ENCODE measurements at places on chromosomes 1 and 21.

DNA sequence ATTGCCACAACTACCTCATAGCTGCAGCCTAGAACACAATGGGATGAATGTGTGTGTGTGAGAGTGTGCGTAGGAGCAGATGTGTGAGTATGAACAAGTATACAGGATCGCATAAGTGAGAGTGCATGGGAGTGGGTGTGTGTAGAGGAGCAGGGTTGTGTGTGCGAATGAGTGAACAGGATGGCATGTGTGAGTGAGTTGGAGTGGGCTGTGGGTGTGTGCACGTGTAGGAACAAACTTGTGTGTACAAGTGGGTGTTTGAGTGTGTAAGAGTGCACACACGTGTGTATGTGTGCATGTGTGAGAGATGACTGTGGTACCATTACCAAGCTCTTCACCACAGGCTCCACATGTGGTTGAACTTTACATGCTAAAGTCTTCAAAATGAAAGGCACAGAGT is 175.4 kb upstream of the EDN2 start:
- no peak for DNase-seq

DNA sequence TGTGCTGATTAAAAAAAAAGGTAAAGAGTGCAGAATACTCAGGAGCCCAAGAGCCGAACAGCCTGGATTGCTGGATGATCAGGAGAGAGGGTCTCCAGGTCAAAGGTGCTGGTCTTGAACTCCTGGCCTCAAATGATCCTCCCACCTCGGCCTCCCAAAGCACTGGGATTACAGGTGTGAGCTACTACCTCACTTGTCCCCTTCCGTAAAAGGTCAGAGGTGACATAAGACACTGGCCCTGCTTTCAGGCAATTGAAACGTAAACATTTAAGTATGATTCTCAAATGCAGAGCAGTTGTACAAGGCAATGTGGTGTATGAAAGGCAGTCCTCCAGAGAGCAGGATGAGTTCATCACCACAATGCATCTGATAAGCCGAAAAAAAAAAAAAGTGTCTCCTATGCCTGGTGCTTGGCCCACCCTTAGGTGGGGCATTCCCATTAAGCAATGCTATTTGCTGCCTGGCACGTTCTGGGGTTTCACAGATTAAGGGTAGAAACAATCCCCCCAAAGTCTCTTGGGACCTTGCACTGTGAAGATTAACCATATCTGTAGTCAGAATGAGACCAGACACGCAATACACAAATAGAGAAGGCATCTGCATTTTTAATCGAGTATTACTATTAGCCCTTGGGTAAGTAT is 47.7 kb downstream of the PARP1 start:
- no peak for DNase-seq

DNA sequence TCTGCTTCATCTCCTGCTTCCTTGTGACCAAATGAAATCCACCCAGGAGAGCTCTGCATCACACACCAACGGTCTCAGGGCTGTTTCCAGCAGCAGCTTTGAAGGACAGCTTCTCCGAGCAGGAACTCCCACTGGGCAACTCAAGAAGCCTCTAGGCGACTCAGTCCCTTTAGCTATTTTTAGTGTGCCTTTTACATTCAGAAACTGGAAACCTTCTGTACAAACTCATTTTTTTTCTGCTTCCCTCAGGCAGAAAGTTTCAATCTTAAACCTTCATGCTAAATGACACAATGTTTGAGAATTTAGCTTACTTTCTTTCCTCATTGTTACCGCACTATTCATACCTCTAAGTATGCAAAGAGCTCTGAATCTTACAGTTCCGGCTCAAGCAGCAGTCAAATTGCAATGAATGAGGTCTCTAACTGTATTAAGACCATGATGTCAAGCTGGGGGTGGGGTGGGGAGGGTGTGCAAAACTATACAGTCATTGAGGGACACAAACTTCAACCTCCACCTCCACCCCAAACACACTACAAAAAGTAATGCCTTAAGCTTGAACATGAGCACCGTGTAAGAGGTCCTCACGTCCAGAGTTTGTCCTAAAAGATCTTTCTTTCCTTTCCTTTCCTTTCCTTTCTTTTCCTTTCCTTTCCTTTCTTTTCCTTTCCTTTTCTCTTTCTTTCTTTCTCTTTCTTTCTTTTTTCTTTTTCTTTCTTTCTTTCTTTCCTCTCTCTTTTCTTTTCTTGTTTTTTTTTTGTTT is 16.4 kb upstream of the TARBP1 start:
- no peak for DNase-seq

DNA sequence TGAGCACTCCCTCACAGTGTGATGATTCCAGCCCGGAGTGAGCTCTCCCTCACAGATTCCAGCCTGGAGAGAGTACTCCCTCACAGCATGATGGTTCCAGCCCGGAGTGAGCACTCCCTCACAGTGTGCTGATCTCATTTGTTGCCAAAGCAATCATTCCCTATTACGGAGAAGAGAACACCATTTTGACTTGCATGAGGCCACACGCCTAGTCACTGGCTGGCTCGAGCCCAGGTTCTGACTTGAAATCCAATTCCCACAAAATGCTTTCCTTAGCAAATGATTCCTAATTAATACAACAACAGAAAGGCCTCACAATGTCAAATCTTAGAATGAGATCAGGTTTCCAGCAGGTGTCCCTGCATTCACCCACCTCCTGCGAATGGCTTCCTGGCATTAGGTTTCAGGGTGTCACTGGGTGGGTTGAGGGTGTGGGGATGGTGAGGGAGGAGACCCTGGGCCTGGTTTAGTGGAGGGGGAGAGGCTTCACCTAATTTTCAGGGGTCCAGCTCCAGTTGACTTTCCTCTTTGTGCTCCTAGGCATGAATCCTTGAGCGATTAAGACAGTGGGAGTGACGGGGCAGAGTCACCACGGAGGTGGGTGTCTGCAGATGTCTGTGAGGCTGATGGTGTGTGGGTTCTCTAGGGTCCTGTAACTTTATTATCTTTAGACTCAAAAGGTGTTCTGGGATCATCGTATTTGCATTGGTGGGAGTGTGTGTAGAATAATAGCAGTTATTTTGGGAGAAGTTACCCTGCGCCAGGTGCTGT is 158.5 kb downstream of the KCNJ6 start:
- DNase-seq: no peak

DNA sequence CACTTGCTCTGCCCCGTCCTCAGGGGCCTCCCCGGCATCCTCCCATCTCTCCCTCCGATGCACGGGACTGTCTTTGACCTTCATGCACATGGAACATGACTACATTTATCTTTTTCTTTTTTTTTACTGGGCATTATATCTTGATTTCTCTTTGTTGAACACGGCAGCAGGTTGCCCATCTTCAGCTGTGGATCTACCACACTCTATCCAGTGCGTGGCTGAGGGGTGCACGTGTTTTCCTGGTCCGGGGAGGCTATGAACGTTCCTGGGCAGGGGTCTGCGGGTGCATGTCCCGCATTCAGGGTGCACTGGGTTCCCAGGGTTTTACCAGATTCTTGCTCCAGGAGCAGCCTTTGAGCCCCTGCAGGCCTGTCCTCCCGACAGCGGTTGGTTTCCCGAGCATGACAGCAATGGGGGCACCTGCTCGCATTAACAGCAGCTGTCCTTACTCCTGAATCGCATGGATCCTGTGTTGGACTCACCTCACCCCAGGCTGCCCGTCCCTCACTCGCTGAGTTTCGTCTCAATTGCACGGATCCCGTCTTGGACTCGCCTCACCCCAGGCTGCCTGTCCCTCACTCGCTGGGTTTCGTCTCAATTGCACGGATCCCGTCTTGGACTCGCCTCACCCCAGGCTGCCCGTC is 7.4 kb downstream of the POFUT2 start:
- no peak for DNase-seq

GRCh38 chr1:109441069-109441468 is 14.8 kb upstream of the PSMA5 start:
- no peak for DNase-seq

- DNase-seq: no peak
These were observed 47.5 kb upstream of the SLC19A1 start for GRCh38 chr21:45589686-45590245.

DNA sequence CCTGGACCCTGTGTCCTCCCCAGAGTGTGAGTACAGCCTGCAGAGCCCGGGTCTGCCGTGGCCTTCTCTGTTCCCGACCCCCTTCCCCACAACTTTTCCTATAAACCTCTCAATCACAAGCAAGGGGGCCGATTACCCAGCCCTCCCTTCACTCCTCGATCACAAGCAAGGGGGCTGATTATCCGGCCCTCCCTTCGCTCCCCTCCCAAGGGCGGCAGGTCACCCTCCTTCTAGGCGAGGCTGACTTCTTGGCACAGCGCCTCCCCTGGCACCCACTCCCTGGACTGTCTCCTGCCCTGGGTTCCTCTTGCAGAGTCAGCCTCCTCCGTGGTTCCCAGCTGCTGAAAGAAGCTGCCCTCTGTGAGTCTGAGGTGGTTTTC is 12.3 kb upstream of the LDLRAP1 start:
- DNase-seq: no peak

DNA sequence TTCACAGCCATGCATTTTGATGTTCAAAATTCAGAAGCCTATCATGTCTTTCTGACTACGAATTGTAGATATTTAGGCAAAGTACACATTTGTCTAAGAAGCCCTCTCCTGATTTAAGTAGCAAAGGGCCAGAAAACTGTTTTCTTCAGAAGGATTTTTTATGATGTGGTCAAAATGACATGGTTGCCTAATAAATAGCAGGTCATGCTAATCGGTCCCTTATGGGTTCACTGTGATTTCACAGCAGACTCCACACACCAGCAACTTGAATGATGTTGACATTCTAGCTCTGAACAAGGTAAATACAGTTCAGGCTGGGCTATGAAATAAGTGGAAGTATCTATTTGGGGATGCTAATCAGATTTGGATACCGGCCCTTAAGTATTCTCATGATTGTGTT is 178.7 kb upstream of the DPYD start:
- no peak for DNase-seq

DNA sequence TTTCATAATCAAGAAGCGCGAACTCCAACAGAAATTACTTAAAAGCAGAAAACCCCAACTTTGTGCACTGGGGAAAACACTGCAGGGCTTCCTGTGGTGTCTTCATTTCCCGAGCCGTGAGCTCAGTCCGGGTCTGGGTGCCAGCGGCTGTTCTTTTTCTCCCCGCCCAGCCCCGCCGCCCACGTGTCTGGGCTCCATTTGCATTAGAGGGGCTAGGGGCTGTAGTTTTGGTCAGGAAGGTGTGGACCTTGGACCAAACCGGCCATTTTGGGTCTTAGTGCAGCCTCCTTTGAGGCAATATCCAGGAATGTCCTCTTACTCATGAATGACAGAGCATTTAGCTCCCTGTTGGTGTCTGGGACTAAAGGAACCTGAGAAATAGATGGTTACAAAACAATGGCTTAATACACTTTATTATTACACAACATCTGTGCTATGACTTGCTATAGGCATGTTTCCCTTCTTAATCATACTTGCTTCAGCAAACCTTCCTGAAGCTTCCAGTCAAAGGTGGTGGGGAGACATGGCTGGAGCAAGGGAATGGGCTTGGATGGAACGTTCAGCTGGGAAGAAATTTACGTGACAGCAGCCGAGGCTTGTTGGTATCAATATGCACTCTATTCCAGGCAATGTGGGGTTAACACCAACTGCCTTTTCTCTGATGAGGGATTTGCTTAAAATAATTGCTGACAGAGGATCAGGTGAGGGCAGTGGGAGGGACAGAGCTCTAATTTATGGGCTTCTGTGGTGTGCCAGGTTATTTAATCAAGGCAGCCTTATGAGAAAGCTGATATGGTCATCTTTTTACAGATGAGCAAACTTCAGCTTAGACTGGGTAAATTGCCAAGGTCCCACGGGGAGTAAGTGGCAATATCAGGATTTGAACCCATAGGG is 1.1 kb downstream of the AGTRAP start:
- DNase-seq: peak; percentile 55

DNA sequence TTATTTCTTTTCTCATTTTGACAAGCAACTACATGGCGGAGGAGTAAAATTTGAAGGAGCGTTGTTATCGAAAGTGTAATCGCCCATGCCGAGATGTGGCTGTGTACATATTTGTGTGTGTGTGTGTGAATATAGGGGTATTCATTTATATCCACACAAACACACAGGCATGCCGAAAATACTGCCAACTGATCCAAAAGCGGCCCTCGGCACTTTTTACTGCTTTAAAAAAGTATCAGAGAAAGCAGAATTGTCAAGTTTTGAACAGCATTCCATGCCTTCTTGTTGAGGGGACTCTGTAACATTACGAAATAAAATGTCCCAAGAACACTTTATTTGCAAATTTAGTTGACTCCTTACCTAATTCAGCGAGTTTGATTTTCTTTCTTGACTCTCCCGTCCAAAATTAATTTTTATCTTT is 1.1 kb downstream of the PBX1 start:
- DNase-seq: no peak

GRCh38 chr1:210635108-210635507 is 306.4 kb downstream of the HHAT start:
- no peak for DNase-seq

DNA sequence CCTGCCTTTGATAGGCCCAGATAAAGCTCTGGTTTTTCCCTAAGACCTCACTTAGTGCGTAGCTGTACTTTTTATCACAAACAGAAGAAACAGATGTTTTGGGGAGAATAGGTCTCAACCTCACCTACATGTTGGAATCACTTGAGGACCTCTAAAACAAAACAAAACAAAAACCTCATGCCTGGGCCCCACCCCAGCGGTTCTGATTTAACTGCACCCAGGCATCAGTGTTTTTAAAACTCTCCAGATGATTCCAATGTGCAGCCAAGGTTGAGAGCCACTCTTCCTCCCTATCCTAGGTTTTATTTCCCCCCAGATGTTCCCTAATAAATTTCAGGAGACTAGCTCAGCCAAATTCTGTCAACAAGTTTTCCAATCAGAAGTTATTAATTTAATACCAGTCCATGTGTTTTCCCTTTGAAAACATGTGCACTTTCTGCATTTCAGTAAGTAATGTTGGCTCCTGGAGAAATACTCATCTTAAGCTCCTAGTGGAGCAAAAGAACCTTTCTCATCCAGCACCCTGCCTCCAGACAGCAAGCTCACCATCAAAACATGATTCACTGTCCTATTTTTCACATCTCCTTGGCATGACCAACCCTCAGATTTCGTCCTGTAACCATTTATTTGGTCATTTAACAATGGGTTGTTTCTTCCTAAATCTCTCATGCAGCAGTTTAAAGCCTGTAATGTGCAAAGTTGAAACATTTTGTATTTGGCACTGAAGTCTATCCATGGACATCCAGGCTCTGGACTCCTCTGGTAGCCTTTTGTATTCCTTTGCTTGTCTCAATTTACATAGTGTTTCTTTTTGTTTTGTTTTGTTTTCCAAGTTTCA is 27.5 kb downstream of the LRRC8C start:
- no peak for DNase-seq

DNA sequence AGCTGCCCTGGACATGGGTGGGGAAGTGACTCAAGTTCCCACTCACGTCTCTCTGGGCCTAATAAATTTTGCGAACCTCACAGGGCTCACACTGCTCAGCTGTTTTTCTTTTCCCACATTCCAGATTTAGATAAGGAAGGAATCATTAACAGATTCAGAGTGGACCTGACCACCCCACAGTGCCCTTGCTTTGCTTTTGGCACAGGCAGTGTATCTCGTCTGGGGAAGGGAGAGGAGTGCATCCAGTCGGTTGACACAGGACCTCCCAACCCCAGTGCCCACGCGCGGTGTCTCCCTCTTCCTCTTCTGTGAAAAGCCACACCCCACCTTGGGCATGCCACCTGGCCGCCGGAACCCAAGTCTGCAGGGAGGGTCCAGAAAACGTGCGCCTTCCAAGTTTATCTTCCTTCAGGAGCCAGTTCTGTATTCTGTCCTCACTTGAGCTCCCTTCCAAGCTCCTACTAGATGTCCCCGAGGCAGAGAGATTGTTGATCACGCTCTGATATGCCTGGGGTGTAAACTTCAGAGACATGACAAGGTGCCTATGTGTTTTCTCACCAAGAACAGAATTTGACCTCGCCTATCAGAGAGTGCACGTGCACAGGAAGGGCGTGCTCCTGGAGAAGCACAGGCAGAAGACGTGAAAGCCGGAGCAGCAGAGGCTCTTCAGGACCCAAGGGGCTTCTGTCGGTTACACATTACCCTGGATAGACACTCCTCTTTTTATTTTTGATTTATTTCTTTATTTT is 9.5 kb upstream of the SLC2A5 start:
- no peak for DNase-seq
